Inflammatory macrophage (primary cell): ENCODE measurements at places on chromosomes 7 and 10.

DNA sequence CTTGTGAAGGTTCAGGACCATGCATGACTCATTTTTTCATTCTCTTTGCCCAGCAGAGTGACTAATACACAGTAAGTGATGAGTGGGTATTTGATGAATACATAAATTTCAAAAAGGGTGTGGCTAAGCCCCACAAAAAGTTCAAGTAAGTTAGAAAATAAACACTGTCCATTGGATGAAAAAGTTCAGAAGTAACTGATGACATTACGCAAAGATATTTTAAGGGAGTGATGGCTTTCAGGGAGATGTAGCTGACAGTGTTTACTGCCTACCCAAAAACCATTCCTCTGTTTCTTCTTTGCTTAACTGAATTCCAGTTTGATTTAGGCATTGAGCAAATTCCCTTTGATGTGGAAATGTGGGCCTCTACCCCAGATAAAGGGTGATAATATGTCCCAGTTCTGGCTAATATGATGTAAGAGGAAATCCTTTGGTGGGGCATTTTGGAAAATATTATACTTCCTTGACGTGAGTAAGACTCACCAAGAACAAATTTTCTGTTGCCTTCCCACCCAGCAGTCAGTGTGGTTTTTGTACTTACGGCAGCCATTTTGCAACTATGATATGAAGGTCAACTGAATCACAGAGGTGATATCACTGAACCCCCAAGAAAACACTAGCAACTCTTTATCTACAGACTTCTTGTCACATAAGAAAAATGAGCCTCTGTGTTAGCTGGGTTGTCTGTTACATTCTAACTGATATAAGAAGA, 29.0 kb upstream of the EBLN1 start:
- DNase-seq = peak; percentile 22

- DNase-seq = no peak
Observed at GRCh38 chr10:79323602-79324001, 23.7 kb upstream of the PPIF start.

GRCh38 chr7:107315716-107316220, 147.0 kb downstream of the HBP1 start:
- no peak for DNase-seq

DNA sequence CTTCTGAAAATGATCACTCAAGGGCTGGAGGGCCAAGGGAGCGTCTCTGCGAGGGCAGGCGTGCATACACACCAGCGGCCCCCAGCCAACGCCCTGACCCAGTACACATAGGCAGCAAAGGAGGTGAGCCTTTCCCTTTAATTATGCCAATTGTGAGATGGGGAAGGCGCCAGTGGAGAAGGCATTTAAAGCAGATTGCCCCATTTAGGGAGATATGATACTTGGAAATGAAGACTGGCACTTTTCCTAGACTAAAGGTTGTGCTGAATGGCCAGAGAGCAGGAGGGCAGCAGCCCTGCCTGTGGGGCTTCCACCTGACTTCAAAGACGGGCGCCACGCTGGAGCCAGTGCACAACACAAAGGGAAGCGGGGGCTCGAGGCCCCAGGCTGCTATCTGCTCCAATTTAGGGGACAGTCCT, 24.1 kb downstream of the HIPK2 start:
- DNase-seq = no peak

- no peak for DNase-seq
Observed at GRCh38 chr7:155392726-155393570, 65.0 kb upstream of the EN2 start.

- DNase-seq = no peak
Observed at GRCh38 chr10:57168611-57169240, 807.7 kb upstream of the ZWINT start.
